Caki2 (cell line): ENCODE measurements at places on chromosomes 1 and 21.

DNA sequence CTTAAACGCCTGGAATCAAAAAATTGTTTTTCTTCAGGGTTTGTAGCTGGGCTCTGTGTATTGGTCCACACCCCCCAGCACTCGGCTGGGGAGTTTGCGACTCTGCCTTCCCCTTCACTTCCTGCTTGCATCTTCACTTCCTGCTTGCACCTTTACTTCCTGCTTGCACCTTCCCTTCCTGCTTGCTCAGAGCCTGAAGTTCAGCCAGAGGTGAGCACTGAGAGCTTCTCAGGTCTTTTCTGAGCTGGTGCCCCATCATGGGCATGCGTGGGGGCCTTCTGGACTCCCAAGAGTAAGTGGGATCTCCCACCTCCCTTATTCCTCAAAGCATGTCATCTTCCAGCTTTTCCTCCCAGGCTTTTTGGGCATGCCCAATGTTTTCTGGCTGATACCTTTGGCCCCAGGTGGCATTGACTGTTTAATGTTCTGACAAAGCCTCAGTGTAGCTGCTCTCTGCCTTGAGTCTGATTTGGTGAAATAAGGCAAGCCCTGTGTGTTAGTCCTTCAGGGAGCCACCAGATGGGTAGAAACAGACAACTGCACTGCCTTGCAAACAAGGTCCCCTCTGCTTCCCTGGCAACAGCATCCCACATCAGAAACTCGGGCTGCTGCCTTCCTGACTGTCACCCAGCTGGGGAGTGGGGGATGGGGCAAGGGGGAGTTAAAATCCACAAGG, 3.5 kb downstream of the KRTAP10-2 start:
- no peak for DNase-seq

DNA sequence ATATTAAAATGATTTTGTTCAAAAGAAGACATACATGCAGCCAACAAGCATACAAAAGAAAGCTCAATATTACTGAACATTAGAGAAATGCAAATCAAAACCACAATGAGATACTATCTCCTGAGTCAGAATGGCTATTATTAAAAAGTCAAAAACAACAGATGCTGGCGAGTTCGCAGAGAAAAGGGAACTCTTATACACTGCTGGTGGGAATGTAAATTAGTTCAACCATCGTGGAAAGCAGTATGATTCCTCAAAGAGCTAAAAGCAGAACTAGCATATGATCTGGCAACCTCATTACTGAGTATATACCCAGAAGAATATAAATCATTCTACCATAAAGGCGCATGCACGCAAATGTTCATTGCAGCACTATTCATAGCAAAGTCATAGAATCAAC, 126.0 kb upstream of the HMCN1 start:
- no peak for DNase-seq

GRCh38 chr1:222973561-222973960, 158.7 kb downstream of the DISP1 start:
- DNase-seq, result no peak

DNA sequence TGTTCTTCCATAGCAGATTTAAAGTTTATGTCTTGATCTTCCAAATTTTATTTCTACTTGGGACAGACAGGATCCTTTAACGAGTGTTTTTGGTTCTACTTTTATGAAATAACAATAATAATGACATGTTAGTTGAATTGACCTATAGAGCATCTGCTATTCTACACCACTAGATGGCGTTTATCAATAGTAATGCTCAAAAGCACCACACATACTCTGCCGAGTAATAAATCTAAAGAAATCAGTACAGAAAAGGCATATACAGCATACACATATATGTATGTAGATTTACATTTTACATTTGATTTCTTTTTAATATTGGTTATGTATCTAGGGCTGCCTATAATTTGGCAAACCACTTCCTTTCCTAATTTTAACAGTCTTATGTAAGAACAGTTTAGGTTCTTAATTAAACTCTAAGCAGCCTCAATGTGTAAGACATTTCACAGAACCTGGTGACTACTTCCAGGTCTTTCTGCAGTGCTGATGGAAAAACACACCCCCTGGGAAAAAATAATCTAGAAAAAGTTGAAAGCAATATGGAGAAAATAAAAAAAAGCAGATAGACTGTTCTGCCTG, 5.9 kb upstream of the SIPA1L2 start:
- DNase-seq, result peak; percentile 39

- no peak for DNase-seq
These were observed 46.2 kb upstream of the BTG3 start for GRCh38 chr21:17658931-17659330.

- no peak for DNase-seq
These were observed 371.8 kb downstream of the HHAT start for GRCh38 chr1:210700511-210700910.

DNA sequence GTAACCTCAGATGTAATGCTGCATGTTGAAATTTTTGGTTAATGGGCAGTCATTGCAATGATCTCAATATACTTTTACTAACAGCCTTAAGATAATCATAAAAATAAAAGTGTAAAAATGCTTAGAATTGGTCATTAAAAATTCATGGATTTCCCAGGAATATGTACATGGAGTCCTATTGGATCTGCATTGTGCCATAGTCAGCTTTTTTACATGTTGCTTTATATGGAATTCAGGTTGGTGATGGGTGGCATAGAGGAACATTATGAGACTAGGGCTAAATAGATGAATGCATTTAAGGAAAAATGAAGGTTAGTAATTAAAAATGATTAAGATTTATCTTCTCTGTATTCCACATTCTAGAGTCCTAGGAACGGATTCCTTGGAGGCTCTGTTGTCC, 103.2 kb downstream of the SLC35F3 start:
- no peak for DNase-seq

- DNase-seq, result no peak
These were observed 452.1 kb downstream of the TTLL7 start for GRCh38 chr1:83546874-83547273.

- peak; percentile 26 for DNase-seq
These were observed at the start of gene PIK3CD for GRCh38 chr1:9651565-9652378. Gene PIK3CD (plus strand): TSS chr1:9651731. CDS start chr1:9710456, 58,725 bp downstream.

DNA sequence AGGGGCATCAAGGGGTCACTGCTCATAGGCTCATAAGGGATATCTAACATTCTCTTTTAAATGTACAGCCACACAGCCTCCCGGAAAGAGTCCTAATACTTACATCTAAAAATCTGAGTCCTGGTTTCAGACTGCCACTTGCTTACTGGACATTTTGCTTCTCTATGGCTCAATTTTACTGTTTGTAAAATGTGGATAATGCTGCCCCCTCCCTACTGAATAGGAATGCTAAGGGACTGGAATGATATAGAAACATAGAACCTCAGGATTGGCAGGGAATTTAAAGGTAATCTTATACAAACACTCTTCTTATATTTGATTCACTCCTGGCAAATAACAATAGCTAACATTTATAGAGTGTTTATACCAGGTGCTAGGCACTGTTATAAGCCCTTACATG, 910 bp upstream of the TNR start:
- no peak for DNase-seq

DNA sequence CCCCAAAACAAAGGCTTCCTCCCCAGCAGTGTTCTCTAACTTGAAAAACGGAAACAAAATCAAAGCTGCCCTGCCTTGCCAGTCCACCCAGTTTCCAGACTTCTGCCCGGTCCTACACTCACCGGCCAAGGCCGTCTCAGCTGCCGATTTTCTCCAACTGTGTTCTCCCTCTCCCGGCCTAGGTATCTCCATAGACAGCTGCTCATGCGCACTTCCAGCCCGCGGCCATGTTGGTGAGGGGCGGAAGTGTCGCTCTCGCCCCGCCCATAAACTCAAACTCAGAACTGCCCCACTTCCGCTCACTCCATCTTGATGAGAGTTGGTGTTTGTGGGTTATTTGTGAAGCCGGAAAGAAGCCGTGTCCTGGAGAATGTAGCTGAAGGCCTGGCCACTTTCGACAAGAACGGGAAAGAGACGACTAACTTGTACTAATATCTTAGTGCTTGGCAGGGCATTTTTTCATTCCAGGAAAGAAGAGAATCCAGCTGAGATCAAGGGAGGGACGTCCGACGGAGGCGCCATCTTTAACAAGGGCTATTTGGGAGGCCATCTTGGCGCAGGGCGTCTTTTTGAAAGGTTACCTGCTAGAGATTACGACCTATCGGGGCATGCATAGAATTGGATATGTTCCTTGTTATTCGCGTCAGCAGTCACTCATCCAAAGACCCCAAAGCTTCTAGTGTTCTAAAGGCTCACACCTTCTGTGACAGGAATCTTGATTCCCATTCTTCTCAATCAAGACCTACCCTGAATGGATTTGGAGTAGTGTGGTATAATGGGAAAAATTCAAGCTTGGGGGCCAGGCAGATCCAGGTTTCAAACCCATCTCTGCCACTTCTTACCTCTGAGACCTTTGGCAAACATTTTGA, at the start of gene USF1:
Gene USF1, minus strand, starts transcription at position 242 of the 869 bp plus-strand sequence. CDS start 2,702 bp downstream, outside the sequence.
- peak; percentile 95 for DNase-seq

GRCh38 chr21:37767984-37768383, 148.3 kb downstream of the KCNJ6 start:
- peak; percentile 11 for DNase-seq

GRCh38 chr1:153638261-153638660, 4.4 kb downstream of the CHTOP start:
- no peak for DNase-seq

GRCh38 chr1:7313081-7313546, 458.0 kb upstream of the VAMP3 start:
- DNase-seq, result no peak

GRCh38 chr1:222240536-222241181, 307.2 kb downstream of the HHIPL2 start:
- peak; percentile 9 for DNase-seq

DNA sequence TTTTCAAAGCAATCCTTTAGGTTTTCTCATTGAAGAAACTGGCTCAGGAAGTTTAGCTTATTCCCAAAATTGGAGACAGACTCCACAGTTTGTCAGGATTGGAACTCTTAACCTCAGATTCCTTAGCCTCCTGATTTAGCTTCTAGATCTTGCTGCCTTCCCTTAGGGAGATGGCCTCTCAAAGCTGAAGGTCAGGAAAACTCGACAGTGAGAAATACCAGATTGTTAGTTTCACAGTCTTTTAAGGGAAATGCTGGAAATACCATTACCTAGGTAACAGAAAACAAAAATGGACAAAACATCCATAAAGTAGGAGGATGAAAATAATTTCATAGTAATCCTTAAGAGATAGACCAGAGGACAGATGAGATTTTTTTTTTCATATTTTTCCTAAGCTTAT, 7.8 kb downstream of the RASAL2 start:
- no peak for DNase-seq

DNA sequence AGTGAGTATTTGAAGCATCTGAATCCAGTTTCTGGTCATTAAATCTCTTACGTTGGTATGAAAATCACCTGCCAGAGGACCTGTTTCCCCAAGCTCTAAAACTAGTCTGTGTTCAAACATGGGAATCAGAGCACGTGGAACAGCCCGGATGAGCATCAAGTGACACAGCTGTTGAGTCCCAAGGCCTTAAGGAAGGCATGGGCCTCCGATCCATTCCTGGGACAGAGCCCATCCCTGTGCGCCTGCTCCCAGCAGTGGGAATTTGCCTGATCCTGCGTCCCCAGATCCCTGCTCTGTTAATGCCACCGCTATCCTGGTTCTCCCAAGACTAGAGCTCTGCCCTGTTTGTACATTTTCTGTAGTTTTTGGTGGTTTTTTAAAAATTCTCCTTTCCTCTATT, 68.4 kb upstream of the FBXO28 start:
- DNase-seq, result no peak
